Stimulated activated CD8-positive, alpha-beta memory T cell treated with anti-CD3 and anti-CD28 coated beads, Interleukin-7, amount 100 ng/mL, for 48 hours (primary cell): ENCODE measurements at places on chromosomes 16 and 17.

GRCh38 chr16:69321080-69321479 is 9.3 kb downstream of the PDF start:
- no peak for DNase-seq

GRCh38 chr17:75501378-75502071 is 13.8 kb downstream of the CASKIN2 start:
- DNase-seq = no peak

DNA sequence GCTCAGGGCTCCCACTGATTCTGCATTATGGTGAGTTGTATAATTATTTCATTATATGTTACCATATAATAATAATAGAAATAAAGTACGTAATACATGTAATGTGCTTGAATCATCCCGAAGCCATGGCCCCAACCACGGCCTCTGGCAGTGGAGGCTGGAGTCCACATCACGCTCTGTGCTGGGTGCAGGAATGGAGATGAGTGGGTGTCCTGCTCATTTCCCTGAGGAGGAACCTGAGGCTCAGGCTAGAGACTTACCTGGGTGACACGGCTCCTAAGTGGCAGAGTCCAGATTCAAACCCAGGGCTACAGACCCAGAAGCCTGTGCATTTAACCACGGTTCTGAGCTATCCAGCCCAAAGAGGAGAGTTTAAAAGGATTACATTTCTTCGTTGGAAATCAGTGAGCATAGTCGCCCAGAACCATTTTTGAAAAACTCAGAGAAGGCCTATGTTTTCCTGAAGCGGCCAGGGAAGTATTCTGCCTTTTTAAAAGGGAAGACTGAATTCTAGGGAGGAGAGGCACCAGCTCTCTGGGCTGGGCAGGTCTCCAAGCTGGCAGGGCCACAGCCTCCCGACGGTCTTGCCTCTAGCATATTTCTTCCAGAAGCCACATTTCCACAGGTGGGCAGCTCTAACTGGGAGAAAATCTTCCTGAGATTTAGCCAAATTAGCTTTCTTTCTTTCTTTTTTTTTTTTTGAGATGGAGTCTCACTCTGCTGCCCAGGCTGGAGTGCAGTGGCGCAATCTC is 6.7 kb downstream of the IL4R start:
- DNase-seq = no peak

DNA sequence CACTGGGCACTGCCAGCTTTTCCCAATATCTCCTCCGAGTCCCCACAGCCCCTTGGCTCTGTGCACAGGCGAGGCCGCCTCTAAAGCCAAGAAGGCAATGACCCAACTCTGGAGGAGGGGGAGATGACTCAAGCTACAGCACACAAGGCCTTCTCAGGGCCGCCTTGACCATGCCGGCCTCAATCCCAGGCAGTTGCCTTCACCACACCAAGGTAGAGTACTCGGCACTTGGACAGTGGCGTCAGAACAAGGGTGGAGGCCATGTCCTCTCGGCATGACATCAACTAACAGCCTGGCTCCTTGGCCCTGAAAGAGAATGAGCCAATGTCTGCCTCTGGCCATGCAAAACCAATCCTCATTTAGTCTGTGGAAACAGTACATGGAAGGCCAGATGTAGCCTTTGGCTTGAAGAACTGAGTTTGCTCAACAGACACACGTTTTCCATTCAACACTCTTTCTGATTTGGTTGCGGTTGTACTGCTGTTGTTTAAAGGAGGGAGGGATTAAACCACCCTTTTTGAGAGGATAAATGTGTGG is 139.6 kb downstream of the XYLT1 start:
- no peak for DNase-seq

- DNase-seq = no peak
These were observed 91.2 kb downstream of the TOX3 start for GRCh38 chr16:52455549-52456277.

DNA sequence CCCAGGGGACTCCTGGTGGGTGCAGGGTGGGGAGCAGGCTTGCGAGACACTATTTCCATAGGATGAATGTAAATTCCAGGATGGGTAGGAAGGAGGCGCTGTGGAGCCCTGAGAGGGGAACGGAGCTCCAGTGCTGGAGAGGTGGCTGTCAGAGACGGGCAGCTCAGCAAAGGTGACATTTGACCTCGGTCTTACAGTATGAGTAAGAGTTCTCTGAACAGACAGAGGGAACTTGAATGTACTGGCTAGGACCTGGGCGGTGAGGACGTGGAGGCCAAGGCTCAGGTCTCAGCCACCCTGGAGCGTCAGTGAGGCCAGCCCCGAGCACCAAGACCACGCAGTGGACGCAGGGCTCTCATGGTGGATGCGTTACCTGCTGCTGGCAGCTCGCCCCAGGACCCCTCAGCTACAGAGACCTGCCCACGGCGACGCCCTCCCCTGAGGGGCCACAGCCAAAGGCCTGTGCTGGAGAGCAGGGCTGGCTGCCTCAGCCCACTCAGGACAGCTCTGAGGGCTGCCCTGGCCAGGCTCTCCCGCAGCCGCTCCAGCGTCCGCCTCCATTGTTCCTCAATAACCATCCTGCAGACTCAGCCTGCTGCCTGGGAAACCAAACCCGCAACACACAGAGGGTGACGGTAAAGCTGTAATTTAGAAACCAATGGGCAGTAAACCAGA is 65.9 kb upstream of the TNRC6C start:
- no peak for DNase-seq

GRCh38 chr17:71869293-71869692 is 251.5 kb upstream of the SOX9 start:
- DNase-seq = no peak
